ENCODE measurements at places on chromosomes 2 and 18.

- DNase-seq = no peak
Measured at GRCh38 chr2:10957391-10957790, 45.7 kb downstream of the KCNF1 start.

DNA sequence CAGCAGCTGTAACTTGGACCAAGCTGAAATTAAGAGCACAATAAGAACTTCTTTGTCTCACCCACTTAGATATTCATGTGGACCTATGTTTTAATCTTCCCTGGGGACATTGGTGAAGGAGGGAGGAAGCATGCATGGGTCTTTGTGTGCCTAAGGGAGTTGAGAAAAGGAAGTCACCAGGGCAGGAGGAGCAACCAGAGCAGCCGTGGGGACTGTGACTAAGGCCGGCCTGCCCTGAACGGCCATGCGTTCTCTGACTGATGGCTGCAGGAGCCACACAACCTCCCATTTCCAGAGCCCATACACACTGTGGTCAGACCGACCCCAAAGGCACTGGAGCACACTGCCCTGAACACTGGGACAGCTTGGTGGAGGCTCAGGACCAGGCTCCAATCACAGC is 43.7 kb upstream of the SLC35G4 start:
- no peak for DNase-seq

- no peak for DNase-seq
Measured at GRCh38 chr2:44005846-44006245, 10.1 kb upstream of the LRPPRC start.

GRCh38 chr2:85797263-85797660 is 43.5 kb downstream of the ATOH8 start:
- DNase-seq = no peak
